ENCODE measurements at places on chromosomes 16 and 17.

DNA sequence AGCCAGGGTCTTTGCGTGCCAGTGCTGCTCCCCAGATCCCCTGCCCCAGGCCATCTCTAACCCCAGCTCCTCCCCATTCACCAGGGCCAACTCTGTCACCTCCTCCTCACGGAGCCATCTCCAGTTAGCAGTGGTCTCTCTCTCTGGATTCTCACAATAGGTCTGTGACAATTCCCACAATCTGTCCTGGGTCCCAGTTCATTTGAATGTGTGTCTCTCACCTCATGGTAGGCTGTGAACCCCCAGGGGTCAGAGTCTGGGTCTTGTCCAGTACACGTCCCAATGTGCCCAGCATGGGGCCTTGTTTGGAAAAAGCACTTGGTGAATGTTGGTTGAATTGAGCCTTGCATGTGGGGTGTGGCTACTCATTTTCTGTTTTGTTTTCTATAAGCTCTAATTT, 205.3 kb downstream of the PHKB start:
- DNase-seq: no peak

DNA sequence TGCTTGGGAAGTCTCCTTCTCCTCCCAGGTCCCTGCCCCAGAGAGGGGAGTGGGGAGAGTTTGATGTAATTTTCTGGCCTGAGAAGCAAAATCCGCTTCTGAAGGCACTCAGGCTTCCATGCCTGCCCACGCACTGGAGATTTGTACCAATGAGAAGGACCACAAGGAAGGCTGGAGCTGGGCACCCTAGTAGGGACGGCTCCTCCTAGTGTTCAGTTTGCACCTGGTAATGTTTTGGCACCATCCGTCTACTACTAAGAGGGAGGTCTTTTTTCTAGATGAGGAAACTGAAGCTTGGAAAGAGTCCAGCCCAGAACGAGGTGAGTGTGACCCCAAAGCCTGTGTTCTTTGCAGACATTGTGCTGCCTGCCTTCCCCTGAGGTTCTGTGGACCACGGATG, 83.6 kb upstream of the NLRP1 start:
- no peak for DNase-seq

- no peak for DNase-seq
These were observed 678 bp upstream of the GH1 start for GRCh38 chr17:63919311-63919723.

GRCh38 chr17:51745993-51746392, 412.5 kb downstream of the CA10 start:
- no peak for DNase-seq

DNA sequence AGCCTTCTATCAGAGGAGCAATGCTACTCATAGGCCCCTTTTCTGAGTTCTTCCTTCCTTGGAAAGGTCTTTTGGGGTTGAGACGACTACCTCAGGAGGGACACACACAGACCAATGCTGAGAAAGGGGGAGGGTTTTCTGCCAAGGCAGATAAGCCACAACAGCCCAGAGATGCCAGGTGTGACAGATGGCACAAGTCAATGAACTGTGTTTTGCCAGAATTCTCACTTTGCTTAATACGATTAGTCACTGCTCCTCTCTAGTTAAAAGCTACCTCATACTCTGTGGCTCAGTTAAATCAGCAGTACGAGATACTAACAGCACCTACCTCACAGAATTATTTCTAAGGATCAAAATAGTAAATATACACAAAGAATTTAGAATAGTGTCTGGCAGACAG, 8.0 kb downstream of the BRD7 start:
- DNase-seq: no peak

DNA sequence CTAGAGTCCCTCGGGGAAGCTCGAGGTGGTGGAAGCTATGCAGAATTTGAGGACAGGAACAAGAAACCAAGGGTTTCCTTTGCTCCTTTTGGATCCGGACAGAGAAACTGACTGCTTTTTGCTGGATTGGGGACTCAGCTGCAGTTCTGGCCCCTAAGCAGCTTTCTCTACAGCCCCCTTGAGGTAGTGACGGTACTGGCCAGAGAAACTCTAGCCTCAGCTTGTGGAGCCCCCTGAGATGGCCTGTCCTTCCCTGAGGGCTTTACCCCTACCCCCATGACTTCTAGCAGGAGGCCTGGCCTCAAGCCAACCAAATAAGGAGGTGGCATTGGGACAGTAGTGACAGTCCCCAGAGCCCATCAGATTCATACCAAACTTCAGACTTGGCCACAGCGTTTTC, 118.1 kb downstream of the IRX5 start:
- DNase-seq: no peak

DNA sequence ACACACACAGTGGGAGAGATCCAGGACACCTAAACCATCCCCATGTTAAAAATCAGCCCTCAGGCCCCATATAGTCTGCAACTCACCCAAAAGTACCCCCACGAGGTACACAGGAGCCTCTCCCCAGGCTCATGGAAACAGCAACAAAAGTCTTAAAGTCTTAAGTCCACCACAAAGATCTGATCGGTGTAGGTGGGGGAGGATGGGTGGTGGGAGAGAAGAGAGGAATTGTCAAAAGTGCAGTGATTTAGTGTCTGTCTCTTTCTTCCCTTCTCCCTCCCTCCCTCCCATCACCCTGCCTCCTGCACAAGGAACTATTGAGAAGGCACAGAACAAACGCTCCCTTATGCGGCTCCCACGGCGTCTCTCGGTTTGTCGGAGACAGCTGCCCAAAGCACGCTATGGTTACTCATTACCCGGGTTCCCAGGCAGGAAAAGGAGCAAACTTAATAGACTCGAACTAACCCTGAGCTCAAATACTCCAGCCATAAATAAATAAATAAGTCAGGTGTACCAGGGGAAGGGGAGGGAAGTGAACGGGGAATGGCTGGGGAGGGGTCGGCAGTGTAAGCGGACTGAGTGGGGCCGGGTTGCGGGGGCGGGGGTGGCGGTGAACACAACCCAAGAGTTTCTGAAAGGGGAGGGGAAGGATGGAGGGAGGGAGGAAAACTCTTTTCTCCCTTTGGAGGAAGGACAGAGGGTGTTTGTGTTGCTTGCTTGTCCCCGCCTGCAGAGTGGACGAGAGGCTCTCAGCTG, 477.4 kb downstream of the SLC39A11 start:
- DNase-seq: peak; percentile 73

DNA sequence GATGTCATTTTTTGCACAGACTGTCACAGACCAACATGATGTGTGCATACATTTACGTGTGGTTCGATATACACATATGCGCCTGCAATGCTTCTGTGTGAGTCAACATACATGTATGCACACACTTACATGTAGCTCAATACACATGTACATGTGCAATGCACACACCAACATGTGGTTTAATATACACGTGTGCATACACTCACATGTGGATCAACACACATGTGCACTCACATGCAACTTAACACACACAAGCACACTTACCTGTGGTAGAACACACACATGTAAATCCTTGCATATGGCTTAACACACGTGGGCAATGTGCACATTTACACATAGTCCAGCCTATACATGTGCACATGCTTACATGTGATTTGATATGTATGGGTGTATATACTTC, 97.5 kb downstream of the CYLD start:
- DNase-seq: no peak

DNA sequence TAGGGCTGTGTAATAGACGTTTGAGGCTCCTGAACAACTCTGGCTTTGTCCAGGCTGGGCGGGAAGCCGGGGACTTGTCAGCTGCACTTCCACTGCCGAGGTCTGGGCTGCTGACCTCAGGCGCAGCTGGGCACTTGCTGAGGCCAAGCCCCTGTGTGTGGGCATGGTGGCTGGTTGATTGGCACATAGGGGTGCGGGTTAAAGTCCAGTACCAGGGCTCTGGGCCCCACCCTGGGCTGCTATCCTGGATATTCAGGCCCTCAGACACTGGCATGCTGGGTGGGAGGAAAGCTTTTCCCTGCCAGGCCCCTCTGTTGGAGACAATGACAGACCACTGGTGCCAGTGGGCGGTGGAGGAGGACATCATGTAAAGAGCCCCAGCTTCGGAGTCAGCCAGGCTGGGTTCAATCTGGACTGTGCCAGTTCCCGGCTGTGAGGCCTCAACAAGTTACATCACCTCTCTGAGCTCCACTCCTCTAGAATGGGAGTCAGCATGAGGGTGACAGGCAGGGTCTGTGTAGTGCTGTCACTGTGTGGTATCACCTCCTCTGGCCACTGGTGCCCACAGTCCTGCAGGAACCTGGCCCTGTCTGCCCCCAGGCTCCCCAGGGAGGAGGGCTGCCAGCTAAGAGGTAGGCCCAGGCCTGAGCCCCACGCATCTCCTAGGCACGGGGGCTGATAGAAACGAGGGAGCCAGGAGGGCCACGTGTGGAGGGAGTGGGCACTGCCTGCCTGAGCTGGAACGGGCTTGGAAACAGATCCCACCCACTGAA, 42.5 kb downstream of the PSME3IP1 start:
- peak; percentile 36 for DNase-seq

- DNase-seq: no peak
These were observed 26.3 kb downstream of the STAT5B start for GRCh38 chr17:42249681-42250446.

DNA sequence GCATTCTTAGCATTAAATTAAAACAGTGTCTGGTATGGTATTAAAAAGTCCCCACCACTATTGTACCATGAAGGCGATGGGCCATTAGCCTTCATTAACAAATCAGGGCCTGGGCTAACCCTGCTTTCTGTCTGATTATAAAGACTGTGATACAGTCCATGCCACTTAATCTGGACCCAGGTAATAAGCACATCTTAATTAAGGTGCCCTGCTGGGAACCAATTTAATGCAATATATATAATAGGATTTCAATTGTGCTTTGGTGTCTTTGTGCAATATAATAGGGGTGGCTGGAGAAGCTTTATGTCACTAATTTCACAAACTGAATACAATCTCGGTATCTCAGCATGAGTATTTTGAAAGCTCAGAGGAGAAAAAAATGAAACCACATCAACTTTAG, 64.4 kb upstream of the CDH8 start:
- no peak for DNase-seq

GRCh38 chr16:27417047-27417671, 15.2 kb downstream of the IL21R start:
- no peak for DNase-seq

GRCh38 chr17:60720763-60721531, 43.3 kb downstream of the BCAS3 start:
- DNase-seq: peak; percentile 41

- no peak for DNase-seq
These were observed 17.7 kb downstream of the NUBP1 start for GRCh38 chr16:10761373-10761772.

GRCh38 chr17:41919165-41919817, 540 bp upstream of the ACLY start:
- no peak for DNase-seq

GRCh38 chr16:29029168-29029994, 44.5 kb downstream of the LAT start:
- no peak for DNase-seq
